Mucosa of descending colon (tissue), 3 donors: ENCODE measurements at places on chromosomes 4 and X. TPM values are rescaled to one million over a fixed set of nuclear protein-coding genes. Genes with fewer than 3 reads are reported as not detected.

The ANK2 gene
- total RNA-seq: 21.0 TPM

The MTMR8 gene
- total RNA-seq: 7.0 TPM

The CENPI gene
- 2.2 TPM for total RNA-seq

The LGI2 gene
- 0.43 TPM for total RNA-seq

The XG gene
- total RNA-seq: not detected

The APLN gene
- total RNA-seq: 0.29 TPM

The MAP7D2 gene
- 1.7 TPM for total RNA-seq

The CENPU gene
- total RNA-seq: 19.5 TPM

DNA sequence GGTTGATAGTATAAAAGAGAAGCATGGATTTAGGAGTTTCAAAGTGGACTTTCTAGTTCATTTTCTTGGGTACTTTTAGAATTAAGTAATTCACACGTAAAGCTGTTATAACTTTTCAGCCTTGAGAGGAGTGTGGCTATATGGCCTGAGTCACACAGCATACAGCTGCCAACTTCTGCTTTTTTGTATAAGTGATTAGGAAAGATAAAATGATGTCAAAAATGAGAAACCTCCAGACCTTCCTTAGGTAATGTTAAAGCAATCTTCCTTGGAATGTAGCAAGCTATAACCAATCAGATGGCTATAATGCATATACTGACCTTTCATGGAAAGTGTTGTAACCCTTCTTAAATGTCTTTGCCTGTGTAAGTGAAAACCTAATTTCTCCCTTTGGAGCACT, 39.2 kb downstream of the RAB40AL start:
- no peak for DNase-seq

- DNase-seq: no peak
These were observed 13.1 kb upstream of the COQ2 start for GRCh38 chr4:83297548-83298260.

DNA sequence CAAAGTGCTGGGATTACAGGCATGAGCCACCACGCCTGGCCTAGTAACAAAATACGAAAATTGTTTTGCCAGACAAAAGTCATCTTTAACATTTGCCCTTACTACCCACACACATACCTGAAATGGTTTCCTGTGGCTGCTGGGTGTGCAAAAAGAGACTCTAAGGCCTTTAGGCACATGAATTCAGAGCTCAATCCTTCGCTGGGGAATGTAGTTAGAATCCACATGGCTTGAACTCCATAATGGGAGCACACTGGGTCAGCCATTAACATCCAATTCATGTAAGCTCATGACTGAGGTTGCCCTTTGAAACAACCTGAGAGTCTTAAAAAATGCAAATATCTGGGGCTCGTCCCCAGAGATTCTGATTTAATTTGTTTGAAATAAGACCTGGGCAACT, 87.8 kb downstream of the HPGD start:
- DNase-seq: no peak

- no peak for DNase-seq
These were observed 58.4 kb upstream of the STS start for GRCh38 chrX:7088968-7089615.

DNA sequence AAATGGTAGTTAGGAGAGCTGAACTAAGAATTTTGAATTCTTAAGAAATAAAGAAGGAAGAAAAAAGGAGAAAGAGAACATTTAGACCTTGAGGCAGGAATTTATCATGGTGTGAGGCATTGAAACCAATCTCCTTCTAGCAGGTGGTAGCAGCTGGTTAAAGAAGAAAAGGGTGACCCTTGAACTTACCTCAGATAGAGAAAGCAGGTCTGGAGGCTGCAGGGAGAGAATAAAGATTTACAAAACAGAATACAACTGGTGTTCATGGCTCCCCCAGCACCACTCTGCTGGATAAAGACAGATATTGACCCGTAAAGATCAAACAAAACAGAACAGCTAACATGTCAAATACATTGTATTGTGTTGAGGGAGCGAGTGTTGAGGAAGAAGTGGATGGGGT, 56.0 kb downstream of the NCAPG start:
- no peak for DNase-seq

- DNase-seq: no peak
These were observed 30.1 kb downstream of the RASSF6 start for GRCh38 chr4:73589887-73590801.

DNA sequence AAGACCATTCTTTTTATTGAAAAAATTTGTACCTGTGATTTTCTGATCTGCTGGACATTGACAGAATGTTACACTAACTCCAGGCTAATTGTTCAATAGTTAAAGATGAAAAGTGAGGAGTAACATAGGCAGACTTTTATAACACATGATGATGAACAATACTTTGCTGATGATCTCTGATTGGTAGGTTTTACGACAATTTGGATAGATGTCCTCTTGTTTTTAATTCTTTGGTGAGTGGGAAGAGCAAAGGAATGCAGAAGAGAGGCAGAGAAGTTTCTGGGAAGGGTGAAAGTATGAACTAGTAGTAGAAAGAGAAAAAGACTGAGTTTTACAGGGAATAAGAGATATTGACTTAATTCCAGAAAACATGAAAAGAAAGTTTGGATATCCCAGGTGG, 267.3 kb upstream of the HAND2 start:
- DNase-seq: no peak

GRCh38 chr4:143347484-143348111, 10.9 kb downstream of the GAB1 start:
- no peak for DNase-seq

GRCh38 chr4:26296514-26296913, 24.3 kb upstream of the RBPJ start:
- DNase-seq: no peak

DNA sequence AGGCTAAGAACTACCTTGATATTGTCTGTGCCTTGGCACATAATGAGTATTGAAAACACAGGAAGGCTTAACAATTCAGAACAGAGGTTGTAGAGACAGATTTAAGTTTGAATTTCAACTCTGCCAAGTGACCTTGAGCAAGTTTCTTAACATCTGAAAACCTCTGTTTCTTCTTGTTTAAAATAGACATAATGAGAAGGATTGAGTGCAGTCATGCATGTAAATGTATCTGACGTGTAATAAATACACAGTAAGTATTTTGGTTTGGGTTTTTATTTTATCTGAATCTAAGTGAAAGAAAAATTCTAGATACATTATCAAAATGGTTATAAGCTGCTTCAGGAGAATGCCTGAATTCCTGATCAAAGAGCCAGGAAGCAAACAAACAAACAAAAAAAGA, 111.9 kb downstream of the ANXA5 start:
- no peak for DNase-seq

DNA sequence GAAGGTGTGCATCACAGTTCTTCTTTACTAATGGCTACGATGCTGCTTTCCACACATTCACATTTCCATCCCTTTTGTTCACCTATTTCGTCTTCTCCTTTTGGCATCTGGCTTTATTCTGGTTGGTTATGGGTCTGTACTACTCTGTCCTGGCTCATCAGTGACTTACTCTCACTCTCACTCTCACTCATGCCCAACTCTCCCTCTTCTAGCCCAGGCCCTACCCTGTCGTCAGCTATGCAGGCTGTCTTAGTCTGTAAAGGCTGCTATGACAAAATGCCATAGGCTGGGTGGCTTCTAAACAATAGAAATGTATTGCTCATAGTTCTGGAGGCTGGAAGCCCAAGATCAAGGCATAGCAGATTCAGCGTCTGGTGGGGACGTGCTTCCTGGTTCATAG, 105.6 kb upstream of the PUDP start:
- DNase-seq: no peak

DNA sequence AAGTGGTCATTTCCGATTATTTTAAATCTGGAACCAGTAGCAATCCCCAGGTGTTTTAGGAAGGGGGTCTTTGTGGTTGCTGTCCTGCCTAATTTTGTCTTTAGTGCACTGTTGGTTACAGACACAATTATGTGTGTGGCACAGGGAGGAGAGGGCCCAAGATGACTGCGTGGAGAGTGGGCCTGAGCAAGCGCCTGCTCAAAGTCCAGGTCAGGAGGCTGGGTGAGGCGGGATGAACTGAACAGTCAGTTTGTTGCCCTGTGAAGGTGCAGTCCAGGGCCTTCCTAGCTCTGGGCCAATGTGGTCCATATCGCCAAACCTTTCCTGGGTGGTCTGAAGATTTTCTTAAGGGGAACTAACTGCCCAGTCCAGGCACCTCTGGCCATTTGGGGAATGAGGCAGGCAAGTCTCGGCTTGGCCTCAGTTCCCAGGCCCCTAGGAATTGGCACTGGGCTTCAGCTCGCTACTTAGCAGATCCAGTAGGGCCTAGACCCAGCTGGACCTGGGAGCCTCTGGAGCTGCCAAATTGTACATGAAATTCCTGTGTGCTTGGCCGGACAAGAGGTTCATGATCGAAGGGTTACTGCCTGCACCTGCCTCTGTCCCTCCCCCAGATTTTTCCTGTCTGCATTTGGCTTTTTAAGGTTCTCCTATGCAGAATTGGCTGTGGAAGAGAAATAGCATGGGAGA, 47.6 kb downstream of the ANAPC4 start:
- DNase-seq: no peak
